ENCODE measurements at places on chromosomes 7 and 10. TPM values are rescaled to one million over a fixed set of nuclear protein-coding genes. Genes with fewer than 3 reads are reported as not detected.
A peak's percentile ranks its signal among the peaks of the same experiment; 100 is the strongest.

Gene CYP3A4
- 1.3 TPM for total RNA-seq

DNA sequence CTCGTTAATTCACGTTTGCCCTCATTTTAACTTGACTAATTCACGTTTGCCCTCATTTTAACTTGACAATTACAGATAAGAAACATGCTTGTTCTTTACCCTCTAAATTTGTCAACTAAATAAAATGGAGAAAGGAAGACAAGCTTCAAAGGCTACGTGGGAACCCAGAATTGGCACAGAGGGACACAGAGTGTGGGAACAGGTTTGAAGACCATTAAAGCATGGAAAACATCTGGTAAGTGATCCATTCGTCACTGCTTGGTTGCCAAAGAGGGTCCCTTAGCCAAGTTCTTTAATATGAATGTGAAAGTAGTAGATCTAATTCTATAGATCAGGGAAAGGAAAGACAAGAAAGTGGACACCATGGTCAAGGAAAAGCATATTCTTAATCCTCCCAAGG lies 57.2 kb downstream of the ITIH5 start:
- DNase-seq = no peak

DNA sequence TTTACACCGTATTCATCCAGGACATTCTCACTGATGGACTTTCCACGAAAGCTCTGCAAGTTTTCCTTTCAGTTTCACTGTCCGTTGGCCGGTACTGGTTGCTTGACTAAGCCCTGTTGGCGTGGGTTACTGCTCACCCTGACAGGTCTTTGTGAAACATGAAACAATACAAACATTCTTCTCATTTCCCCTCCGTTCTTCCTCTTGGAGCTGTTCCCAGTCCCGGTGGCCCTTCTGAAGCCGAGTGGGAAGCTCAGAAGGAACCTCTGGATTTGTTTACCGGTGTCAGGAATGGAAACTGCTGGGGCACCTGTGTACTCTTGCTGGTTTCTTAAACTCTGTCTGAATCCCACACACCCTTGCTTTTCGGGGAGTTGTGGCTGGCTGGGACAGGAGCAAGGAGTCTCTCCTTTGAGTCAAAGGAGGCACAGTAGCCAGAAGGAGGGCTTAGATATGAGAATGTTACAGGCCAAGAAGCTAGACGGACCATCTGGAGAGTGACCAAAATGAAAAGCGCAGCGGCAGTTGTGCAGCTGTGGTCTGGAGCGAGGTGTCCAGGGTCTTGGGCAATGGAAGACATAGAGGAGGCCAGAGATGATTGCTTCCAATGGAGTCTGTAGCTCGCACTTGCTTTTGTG lies 45.7 kb downstream of the LYZL2 start:
- peak; percentile 79 for DNase-seq

Gene ZNF479
- 0.99 TPM for total RNA-seq

GRCh38 chr10:3757638-3758490 lies 27.1 kb downstream of the KLF6 start:
- DNase-seq = no peak

GRCh38 chr7:45582868-45583277 lies 8.7 kb downstream of the ADCY1 start:
- DNase-seq = no peak

DNA sequence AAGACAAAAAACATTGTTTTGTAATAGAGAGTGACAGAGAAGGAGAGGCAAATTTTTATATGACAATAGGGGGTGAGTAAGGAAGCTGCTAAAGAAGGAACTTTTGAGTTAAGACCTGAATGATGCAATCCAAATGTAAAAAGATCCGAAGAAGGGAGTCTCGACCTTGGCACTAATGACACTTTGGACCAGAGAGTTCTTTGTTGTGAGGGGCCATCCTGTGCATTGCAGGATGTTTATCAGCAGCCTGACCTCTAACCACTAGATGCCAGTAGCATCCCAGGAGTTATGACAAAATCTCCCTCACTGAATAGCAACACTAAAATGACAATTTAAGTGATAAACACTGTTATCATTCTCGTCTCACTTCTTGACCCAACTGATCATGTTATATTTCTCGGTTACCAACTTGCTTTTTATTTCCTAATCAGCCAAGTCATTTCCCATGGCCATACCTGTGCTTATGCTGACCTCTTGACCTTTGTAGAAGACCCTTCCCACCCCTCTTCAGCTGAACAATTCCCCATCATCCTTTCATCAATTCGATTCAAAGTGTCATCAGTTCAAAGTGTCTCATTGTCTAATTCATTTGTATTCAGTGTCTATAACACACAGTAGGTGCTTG lies 30.0 kb downstream of the DGKI start:
- no peak for DNase-seq

Gene GPR158
- 2.0 TPM for total RNA-seq

GRCh38 chr10:1558906-1559305 lies 178.4 kb downstream of the ADARB2 start:
- DNase-seq = no peak

- no peak for DNase-seq
Measured at GRCh38 chr10:79140085-79140793, 71.5 kb downstream of the ZMIZ1 start.

Gene SVOPL
- 1.7 TPM for total RNA-seq

- DNase-seq = peak; percentile 41
Measured at GRCh38 chr10:79090134-79090803, 21.5 kb downstream of the ZMIZ1 start.

DNA sequence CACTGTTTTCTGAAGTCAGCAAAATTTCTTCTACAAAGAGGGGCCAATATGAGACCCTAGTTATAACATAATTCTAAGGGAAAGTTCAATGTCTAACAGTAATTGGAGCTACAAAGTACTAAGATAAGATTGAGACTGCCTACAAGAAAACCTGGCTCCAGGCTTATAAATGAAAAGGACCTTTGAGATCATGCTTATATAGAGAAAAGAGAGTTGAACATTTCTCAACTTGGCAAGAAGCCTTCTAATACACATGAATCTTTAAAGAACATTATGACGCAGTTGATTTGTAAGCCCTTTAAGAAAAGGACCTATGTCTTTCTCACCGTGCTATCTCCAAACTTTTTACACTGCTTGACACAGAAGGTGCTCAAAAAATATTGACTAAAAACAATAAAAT lies 87.9 kb downstream of the TPK1 start:
- no peak for DNase-seq

- no peak for DNase-seq
Measured at GRCh38 chr7:156578978-156579430, 61.6 kb upstream of the RNF32 start.

DNA sequence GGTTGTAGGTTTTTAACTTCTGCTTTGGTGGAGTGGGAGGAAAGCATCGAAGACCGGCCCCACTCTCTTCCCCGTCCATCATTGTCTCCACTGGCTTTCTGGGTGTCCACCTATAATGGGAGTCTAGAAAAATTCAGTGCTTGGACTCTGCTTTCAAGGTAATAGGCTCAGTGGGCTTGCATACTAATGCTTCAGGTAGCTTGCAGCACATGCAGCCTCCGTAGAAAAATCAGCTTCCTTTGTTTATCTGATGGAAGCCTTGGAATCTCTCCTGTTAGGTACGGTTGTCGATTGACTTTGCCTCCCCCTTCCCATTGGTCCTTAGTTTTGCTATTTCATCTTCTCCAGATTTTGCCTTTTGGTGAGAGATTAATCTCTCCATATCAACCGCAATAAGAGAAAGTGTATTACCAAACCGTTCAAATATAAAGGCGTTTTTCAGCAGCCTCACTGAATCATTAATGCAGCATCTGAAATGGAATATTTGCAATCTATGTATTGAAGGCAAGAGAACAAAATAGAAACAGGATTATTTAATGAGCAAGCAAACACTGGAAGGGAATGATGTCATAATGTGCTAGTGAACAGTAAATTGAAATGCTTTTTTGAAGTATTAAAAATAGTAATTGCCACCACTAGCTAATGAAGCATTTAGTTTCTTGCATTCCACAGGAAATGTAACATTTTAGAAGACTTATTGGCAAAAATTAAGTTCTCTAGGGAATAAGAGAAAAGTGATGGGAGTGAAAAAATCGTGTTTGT lies 944 bp downstream of the AVL9 start:
- DNase-seq = no peak

DNA sequence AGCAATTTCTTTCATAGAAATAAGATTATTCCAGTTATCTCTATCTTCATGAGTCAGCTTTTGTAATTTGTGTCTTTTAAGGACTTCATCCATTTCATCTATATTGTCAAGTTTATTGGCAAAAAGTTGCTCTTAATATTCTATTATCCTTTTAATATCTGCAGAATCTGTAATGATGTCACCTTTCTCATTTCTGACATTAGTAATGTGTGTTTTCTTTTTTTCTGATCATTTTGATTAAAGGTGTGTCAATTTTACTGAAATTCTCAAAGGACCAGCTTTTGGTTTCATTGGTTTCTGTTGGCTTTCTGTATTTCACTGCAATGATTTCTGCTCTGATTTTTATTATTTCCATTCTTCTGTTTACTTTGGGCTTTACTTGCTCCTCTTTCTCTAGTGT lies 17.9 kb upstream of the OR2AE1 start:
- DNase-seq = no peak

GRCh38 chr10:30158325-30158960 lies 99.1 kb upstream of the JCAD start:
- DNase-seq = no peak

- peak; percentile 58 for DNase-seq
Measured at GRCh38 chr10:97494151-97494550, 4.1 kb downstream of the MMS19 start.

Gene ACHE
- 10.5 TPM for total RNA-seq

DNA sequence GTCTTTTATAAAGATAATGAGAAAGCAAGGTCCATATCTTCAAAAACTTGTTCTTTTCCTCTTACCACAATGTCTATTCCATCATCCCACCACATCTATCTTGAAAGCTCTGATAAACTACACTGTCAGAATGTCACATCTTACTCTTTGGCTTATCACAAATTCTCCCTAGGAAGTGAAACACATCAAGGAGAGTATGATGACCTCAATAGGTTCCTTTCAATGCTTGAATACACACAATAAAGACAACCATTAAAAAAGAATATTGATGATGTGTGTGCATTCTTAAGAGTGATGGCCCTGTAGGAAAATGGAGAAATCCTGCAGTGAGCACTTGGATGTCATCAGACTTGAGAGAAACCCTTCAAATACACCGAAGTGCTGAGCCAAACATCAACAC lies 918.1 kb upstream of the SORCS1 start:
- no peak for DNase-seq

GRCh38 chr7:153245809-153246208 lies 486.3 kb downstream of the ACTR3B start:
- DNase-seq = no peak

DNA sequence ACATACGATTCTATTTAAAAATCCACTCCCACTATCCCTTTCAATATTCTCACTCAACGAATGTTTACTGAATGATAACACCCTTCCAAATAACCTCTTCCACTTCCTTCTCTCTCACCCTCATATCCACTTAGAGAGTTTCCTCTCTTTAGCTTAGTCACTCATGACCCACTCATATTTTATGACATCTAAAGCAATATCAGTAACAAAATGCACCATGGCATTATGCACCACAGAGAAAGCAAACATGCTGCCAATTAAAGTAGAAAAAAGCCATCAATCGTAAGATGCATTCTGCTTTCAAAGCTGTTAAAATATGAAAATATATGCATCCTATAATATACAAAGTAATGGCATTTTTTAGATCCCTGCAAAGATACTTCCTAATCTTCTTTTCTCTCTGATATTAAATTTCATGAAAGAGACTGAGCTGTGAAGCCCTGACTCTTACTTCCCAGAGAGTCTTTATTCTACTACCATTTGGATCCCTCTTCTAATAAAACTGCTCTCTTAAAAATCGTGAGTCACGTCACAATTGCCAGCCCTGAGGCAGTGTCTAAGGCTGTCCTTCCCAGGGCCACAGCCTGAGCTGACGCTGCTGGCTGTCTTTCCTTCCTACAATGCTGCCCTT lies 283.0 kb upstream of the KLF6 start:
- no peak for DNase-seq

Gene SHOC2
- total RNA-seq = 91.1 TPM

Gene AEBP1
- total RNA-seq = 74.5 TPM

Gene CPVL
- 26.6 TPM for total RNA-seq

DNA sequence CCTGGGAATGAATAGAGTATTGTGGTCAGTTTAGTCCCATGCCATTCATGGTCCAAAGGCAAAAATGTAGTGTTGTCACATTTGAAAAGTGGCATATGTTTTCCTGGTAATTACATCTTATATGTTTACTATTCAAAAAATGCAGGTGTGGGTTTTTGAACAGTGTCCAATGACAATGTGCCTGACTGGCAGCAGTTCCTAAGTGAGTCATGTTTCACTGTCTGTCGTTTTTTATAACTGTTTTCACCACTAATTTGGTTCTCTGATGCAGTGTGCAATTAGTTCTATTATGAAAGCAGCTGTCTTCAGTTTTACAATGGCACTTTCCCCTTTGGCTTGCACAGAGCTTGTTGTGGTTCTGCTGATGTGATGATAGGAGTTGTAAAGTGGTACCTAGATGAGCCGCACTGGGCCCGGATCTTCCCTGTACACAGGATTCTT lies 162.3 kb downstream of the SEM1 start:
- no peak for DNase-seq

- DNase-seq = no peak
Measured at GRCh38 chr7:117907049-117907640, 33.9 kb upstream of the CTTNBP2 start.

DNA sequence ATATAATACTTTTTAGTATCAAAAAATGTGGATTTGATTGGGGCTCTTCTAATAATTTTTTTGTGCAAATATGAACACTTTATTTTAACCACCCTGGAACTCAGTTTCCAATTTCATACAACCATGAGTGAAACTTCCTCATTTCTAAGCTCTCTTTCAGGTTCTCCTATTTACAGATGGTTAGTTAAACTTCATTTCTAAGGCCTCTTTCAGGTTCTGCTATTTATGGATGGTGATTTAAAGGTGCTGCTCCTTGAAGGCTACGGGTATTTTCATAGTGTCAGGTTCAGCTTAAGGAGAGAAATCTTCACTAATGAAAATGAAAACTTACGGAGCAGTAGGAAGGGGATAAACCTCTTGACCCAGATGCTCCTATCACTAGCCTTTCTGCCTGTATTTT lies 568.3 kb downstream of the KIF20B start:
- DNase-seq = no peak

All from testis (tissue), 5 donors.